NCI-H526 (cell line): ENCODE measurements at places on chromosomes 11 and 22.

GRCh38 chr11:73894725-73895335 lies 18.0 kb downstream of the PAAF1 start:
- no peak for DNase-seq

DNA sequence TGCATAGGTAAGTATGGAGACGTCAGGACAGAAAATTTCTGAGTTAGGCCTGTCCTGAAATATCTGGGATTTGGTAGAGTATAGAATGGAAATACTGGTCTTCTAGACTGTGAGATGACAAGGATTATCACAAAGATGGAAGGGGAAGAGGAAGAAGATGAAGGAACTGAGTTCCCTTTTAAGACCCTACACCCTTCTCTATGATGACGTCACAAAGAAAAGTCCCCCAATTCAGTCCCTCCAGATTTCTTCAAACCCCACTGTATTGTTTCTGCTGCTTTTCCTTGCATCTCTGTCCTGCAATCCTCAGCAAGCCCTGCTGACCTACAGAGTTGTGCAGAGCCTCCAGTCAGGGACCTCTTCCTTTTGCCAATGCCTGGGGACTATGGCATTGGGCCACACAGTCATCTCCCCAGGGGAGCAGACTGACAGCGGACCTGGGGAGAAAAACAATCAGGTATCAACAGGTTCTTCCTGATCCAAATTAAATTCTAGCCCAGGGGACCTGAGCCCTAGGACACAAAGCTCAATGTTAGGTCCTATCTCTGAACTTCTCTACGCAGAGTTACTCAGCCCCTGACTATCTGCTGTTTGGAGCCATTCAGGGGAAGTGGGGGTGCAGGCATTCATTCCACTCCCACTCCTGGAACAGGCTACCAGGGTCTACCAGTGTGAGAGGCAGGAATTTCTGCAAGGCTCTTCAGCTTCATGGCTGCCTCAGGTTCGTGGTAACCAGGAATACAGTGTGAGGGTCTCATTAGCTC lies 49.2 kb upstream of the POU2AF1 start:
- no peak for DNase-seq

DNA sequence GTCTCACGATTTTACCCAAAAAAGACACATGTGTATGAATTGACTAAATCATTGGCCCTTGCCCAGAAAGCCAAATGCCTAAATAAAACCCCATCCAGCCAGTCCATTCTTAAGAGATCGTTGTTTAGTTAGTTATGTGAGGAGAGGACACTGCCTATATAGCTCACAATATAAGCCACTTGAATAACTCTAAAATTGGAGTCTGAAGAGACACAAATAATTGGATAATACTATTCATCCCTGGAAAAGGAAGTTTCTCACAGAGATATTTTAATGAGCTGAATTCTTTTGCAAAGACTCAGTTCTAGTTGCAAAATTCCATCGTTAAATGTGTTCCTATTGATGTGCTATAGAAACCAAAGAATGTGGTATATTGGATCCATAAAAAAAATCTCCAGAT lies 176.7 kb downstream of the SOX6 start:
- DNase-seq = no peak

- no peak for DNase-seq
These were observed 549.3 kb downstream of the BRD1 start for GRCh38 chr22:49278340-49278739.

DNA sequence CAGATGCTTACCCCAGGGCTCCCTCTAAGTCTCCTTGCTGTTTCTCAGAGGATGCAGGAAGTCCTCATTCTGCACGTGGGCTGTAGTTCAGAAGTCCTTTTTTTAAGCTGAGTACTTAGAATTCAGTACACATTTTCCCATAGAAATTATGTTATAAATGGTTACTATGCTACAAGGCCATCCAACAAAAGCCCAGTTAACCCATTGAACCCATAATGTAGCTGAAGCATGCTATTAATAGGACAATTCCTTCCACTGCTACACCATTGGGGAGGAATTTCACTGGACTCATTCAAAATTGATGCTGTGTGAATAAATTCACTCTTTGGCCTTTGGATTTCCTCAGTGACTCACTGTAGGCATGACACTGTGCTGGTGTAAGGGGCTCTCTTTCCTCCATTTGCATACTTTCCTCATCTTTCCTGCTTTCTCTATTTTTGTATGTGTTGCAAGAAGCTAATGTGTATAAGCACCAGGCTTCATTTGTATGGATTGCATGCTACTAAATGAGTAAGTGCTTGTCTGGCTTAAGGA lies 148.0 kb downstream of the NTM start:
- DNase-seq = no peak

- DNase-seq = no peak
These were observed 84.6 kb upstream of the GUCY1A2 start for GRCh38 chr11:107102692-107103477.

GRCh38 chr11:60925868-60926267 lies 1.6 kb downstream of the TMEM132A start:
- DNase-seq = peak; percentile 24

- DNase-seq = no peak
These were observed 62.6 kb downstream of the PPP2R1B start for GRCh38 chr11:111703576-111703975.
